Liver (tissue), 10 donors: ENCODE measurements at places on chromosomes 6 and 20. TPM values are rescaled to one million over a fixed set of nuclear protein-coding genes. Genes with fewer than 3 reads are reported as not detected.

Gene ABHD16B
- not detected for polyA plus RNA-seq

Gene JAG1
- 1.8 TPM for polyA plus RNA-seq

Gene HMGCLL1
- polyA plus RNA-seq, result 0.49 TPM

Gene CRISP2
- not detected for polyA plus RNA-seq

Gene DDX27
- polyA plus RNA-seq, result 8.8 TPM
